Activated CD8-positive, alpha-beta memory T cell treated with anti-CD3 and anti-CD28 coated beads for 4 hours (primary cell): ENCODE measurements at places on chromosomes 1 and 21.
A peak's percentile ranks its signal among the peaks of the same experiment; 100 is the strongest.

- no peak for DNase-seq
Observed at GRCh38 chr21:45001134-45002095, 61.6 kb downstream of the SLX9 start.

DNA sequence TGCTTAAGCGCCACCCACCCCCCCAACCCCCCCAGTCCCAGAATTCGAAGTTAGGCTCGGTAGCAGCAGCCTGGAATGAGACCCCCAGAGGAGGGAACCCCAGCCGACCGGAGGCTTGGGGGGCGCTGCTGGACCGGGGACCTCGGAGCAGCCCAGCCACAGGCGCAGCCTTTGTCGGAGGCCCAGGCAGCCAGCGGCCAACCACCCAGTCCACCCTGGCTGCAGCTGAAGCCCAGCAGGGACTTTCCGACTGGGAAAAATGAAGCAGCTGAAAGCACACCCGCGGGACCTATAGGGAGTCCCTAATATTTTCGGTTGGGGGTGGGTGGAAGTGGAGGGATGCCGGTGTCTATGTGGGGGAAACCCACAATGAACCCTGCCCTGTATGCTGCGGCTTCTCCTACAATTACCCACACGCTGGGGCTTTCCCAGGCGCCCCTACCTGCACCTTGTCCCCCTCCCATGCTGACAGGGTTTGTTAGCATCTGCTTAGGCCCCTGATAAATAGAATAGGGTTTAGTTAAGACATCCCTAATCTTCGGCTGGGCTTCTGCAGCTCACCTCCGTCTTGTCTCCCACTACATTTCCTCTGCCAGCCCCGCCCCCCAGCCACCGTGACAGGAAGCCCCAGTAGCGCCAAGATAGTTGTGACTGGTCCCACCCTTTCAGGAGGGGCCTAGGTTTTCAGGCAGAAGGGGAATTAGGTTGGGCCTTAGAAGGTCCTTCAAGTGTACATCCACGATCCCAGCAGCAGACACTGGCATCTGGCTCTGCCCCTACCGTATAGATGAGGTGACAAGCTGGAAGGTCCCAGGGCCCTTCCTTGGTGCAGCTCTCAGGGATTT lies 838 bp downstream of the CCDC28B start:
- DNase-seq, result peak; percentile 58

- no peak for DNase-seq
Observed at GRCh38 chr1:55844322-55844721, 629.2 kb upstream of the USP24 start.

DNA sequence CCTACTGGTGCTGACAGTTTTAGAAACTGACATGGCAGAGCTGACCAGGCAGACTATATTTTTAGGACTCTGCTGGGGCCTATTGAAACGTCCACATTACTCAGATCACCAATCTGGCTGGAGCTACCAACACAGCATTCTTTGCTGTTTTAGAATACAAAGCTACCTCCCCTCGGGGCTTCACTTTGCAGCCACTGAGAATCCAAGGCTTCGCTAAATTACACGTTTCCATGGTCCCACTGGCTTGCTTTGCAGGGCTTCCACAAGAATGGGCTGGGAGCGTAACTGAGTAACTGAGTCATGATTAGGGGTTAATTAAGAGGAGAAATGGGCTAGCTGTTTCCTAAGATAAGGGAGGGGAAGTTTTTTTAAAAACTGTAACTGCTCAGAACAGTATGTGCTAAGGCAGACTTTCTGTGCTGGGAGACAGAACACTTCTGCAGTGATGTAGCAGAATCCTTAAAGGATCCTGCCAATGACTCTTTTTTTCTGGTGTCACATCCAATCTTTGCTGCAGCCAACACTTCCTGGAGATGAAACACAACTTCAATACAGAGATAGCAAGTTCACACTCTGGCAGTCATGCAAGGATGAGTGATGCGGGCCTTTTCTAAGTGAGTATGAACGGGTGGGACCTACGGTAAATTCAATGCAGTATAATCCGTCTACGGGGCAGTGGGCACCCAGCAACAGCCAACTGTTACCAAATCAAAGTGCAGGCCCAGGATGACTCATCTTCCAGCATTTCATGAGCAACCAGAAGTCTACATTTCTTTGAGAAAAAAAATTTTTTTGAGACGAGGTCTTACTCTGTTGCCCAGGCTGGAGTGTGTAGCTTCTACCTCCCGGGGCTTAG lies 21.5 kb downstream of the NDUFS5 start:
- no peak for DNase-seq

DNA sequence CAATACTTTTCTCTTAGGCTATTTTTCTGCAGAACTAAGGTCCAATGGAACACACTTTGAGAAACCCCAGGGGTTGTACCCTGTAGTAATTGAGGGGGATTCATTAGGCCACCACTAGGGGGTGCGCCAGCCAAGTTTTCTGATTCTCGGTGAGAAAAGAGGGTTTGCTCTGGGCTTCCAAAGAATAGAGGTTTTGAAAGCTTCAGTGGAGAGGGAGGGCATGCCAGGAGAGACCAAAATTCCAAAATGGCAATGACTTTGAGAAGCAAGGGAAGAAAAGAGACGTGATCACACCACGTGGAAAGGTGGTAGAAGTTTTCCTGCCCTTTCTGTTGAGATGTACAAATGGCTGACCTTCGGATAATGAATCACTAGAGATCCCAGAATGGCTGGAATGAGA lies 323.3 kb downstream of the RPS6KC1 start:
- DNase-seq, result peak; percentile 6

GRCh38 chr21:43658769-43659135 lies 536 bp downstream of the HSF2BP start:
- DNase-seq, result no peak

GRCh38 chr1:46479744-46480350 lies 9.8 kb upstream of the DMBX1 start:
- DNase-seq, result no peak

DNA sequence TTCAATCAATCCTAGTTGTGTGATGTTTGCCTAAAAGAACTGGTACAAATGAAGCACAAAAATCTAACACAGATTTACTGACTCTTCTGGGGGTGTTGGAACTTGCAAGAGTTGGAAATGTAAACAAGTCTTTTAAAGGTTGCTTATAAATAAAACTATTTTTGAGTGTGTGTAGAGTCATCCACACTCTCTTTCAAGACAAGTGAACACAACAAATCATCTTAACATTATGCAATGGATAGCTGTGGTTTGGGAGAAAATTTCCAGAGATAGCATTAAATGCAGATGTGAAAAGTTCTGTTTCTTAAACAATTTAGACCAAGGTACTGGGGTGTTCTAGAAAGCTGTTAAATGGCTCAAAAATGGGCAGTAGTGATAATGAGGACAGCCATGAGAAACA lies 28.7 kb downstream of the C1orf87 start:
- DNase-seq, result no peak

DNA sequence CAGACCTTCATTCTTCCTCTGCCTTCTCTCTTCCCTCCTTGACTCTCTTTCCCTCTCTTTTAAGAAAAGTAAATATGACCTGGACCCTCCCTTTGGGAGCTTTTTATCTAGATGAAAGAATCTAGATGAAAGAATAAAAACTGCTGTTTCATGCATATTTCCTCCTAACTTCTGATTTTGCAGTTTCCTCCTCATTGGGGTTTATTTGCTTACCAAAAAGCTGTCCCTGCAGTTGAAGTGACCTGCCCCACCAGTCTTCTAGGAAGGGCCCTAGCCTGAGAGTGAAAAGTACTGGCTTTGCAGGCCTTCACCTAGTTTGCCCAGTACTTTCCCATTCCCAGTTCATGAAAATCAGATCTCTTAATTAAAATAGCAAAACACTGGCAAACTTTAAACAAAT lies 28.3 kb upstream of the CACYBP start:
- no peak for DNase-seq

DNA sequence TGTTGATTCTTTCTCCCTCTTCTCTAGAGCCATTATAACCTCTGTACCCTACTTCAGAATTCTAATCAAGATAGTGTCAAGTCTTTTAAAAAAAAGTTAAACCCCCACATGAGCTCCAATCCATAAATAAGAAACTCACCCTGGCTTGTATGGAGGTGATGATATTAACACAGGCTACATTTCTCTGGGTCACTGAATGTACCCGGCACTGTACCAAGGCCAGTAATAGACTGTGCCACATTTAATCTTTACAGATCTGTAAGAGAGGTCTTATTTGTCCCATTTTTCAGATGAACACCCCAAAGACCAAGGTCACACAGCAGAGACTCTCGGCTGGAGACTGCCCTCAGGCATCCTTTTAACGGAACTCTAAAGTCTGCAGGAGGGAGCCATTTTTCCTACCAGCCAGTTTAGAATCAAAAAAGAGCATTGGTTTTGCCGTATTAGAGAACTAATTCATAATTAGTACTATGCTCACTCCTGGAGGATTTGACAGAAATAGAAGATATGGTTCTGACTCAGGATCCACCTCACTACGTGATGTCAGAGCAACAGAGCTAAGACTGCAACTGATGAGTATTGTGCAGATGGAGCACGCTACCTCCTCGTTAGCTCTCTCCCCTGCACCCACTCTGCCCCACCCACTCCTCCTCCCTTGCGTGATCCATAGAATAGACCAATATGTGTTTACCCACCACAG lies 217.2 kb upstream of the HOOK1 start:
- no peak for DNase-seq

DNA sequence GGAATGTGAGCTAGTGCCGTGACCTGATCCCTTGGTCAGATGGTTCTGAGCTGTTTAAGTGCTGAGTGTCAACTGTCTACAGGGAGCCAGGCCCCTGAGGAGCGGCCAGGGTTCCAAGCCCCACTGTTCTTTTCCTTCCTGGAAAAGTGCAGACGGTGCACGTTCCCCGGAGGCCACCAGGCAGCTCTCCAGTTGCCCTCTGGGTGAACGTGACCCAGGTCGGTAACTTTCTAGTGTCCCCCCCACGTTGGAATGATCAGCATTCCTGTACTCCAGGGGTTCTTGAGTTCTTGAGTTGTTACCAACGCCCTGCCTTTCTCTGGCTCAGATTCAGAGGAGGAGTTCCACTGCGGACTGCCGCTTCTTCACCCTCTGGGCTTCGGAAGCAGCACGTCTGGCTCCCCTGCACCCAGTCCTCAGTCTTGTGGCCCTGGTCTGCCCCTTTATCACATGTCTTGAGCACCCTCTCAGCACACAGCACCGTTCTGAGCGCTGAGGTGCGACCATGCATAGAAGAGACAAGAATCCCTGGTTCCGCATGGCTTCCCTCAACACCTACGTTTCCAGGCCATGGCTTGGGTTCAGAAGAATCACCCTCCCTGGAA lies 131.5 kb downstream of the DHRS3 start:
- no peak for DNase-seq

DNA sequence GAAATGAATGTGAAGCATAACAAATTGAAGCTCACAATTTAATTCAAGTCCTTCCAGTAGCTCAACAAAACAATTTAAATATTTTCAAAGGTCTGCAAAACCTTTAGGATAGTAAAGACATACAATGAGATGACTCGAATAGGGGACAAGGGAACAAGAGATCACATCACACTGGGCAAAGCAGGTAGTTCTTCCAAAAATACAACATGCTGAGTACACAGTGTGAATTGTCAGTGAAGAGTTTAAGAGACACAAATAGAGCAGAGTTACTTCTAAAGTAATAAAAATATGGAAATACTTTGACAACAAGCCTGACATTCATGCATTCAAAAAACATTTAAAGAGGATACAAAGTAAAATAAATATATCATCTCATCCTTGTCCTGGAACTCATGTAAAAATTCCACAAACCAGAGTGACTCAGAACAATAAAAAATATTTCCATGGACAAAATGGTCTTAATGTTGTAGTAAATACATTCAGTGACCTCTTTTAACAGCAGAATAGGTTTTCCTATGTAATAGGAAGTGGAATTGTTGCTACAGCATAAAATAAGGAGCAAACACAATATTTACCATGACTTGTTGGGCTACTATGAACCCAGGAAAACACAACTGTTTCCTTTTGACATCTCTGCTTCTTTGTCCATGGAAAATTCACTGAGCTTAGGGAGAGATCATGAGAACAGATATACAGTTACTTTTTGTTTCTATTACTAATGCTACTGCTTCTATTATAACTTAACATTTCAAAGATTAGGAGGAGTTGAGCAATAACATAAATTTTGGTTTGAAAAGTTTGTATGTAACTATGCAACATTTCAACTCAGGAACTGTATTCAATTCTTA lies 83.7 kb upstream of the BCL10 start:
- DNase-seq, result no peak

- no peak for DNase-seq
Observed at GRCh38 chr1:167474191-167474641, 44.1 kb downstream of the CD247 start.

- no peak for DNase-seq
Observed at GRCh38 chr1:167121375-167122120, 27.7 kb downstream of the STYXL2 start.

DNA sequence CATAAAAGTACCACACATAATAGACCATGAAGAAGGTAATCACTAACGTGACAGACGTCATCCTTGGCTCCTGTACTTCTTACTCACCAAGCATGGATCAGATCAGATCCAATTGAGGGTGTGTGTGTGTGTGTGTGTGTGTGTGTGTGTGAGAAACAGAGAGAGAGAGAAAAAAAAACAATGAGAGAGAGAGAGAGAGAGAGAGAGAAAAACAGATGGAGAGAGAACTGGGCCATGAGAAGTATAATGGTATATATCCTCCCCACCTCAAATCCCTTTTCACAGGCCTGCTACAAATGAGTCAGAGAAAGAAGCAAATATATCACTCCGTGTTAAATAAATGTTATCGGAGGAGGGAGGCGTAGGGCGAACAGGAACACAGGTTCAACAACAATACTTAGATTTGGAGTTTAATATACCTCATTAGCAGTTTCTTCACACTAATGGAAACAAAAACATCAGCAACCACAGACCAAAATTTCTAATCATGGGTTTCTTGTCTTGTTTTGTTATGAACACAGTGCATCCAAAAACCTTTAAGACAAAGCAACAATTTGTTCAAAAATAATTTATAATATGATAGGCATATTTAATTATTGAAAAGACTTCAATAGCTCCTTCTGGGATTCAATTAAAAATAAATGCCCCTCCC lies 45.3 kb downstream of the TIAM1 start:
- no peak for DNase-seq

- no peak for DNase-seq
Observed at GRCh38 chr1:182446033-182446669, 3.8 kb upstream of the RGSL1 start.

DNA sequence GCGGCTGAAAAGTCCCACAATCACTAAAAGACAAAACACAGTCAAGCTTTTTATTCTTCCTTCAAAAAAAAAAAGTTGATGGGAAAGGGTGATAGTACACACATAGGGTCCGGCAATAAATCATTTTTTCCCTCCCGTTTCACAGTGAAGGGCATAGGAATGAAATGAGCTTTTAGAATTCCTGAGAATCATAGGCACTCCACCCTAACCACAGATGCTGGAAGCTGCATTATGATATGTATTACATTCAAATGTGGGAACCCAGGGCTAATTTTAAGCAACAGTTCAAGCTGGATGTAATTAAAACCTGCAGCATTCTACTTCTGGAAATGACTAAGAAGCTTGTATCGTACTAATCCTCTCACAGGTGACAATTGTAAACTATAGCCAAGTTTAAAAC lies 75.7 kb upstream of the KCNJ15 start:
- no peak for DNase-seq

GRCh38 chr1:55724551-55725325 lies 509.6 kb upstream of the USP24 start:
- DNase-seq, result no peak
